ENCODE measurements at places on chromosomes 2 and 18.

- no peak for DNase-seq
These were observed 20.7 kb upstream of the NT5DC4 start for GRCh38 chr2:112699984-112700667.

DNA sequence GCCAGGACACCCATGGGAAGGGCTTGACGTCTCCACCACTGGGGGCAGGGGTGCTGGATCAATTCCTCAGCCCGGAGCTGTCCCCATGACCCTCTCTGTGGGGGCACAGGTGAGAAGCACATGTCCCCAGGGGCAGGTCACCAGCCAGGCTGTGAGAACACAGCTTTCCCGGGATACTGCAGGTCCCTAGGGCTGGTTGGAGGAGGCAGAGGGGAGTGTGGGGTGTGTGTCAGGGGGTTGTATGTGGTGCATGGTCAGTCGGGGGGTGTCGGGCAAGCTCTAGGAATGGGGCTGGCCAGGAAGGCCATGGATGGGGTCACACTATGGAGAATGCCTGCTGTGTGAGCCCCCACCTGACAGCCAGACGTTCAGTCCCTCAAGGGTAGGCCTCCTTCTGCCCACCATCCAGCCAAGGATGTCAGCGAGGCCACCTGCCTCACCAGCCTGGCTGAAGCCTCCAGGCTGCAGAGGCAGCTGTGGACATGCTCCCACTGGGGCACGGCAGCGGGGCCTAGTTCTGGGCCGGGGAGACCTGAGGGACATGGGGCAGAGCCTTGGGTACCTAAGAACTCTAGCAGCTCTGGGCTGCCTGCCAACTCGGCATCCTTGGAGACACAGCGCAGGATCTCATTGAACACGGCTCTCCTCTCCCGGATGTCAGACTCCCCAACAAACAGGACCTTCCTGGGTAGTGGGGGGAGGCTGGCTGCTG, 10.3 kb downstream of the HS1BP3 start:
- no peak for DNase-seq

GRCh38 chr18:77167251-77167650, 34.7 kb upstream of the MBP start:
- no peak for DNase-seq

DNA sequence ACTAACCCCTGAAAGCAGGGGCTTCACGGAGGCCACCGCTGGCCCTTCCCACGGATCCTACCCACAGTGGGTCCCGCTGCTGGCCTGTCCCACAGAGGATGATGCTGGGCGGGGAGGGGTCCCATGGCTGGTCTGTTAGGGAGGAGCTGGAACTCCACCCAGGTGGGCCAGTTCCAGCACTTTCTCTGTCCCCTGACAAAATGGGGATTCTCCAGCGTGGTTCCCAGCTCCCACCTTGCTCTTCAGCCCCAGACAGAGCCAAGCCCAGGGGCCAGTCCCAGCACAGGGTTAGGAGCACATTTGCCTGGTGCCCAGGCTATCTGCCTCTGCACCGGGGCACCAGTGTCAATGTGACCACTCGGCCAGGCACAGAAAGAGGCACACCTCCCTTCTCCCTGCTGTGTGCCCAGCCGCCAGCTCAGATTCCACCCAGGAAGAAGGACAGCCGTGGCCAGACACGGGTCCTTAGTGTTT, 50.0 kb downstream of the ANKMY1 start:
- DNase-seq = no peak

GRCh38 chr2:7356909-7357584, 439.8 kb downstream of the RNF144A start:
- DNase-seq = no peak

DNA sequence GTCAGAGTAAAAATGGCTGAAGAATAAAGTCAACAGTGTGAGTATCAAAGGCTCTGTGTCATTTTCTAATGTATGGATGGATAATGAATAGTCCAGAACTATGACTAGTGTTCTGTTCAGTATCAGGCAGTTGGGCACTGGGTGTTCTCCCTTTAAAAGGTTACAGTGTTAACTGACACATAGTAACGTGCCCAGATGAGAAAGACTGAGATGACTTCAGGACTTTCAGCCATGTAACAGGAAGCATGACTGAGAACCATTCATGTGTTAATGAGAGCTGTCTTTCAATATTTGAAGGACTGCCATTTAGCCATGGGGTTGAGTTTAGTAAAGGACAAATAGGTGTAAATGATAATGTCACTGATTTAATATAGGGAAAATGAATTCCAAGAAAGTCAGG, 187.1 kb downstream of the GULP1 start:
- DNase-seq = no peak

- no peak for DNase-seq
These were observed 6.1 kb downstream of the ARPC2 start for GRCh38 chr2:218223046-218223445.

GRCh38 chr18:22176420-22177326, 7.3 kb downstream of the GATA6 start:
- no peak for DNase-seq

GRCh38 chr2:55107436-55107835, 57.2 kb upstream of the RTN4 start:
- no peak for DNase-seq

Data from stimulated activated CD8-positive, alpha-beta memory T cell treated with anti-CD3 and anti-CD28 coated beads, Interleukin-15, amount 100 ng/mL, for 1 hour (primary cell).